ENCODE measurements at places on chromosomes 2 and 18.

DNA sequence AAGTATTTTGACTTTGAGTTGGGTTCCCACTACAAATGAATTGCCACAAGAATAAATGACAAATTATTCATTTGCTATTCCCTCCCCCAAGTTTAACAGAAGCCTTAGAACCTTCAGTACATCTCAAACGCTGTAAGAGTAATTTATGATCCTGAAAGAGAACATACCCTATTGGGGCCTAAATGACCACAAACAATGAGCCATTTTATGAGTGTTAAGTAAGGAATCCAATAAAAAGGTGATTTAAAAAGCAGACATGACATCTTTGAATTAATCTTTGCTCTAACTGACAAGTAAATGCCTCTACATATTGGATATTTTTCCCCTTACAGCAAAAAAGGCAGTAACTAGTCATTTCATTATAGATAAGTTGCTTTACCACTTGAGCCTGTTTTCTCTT is 136.9 kb downstream of the NRXN1 start:
- DNase-seq = no peak

- DNase-seq = no peak
Observed at GRCh38 chr2:10634495-10634894, 55.3 kb downstream of the NOL10 start.

GRCh38 chr2:21379140-21379539 is 255.4 kb downstream of the TDRD15 start:
- DNase-seq = no peak

- no peak for DNase-seq
Observed at GRCh38 chr2:239661334-239662312, 260.8 kb upstream of the HDAC4 start.
